Stimulated activated CD8-positive, alpha-beta memory T cell treated with anti-CD3 and anti-CD28 coated beads, Interleukin-7, amount 100 ng/mL, for 24 hours (primary cell): ENCODE measurements at places on chromosomes 12 and 14.

DNA sequence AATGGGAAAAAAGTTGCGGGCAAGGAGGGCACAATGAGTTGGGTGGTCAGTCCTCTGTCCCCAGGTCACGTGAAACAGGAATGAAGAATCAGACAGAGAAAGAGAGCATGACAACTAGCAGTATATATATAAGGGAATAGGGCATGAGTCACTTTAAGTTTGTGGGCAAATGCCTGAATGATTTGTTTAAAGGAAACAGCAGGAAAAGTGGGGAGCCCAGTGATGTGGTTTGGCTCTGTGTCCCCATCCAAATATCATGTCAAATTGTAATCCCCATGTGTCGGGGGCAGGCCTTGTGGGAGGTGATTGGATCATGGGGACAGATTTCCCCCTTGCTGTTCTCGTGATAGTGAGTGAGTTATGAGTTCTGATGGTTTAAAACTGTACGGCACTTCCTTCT is 195.3 kb upstream of the IGF1 start:
- no peak for DNase-seq

- no peak for DNase-seq
These were observed 834.1 kb downstream of the TRHDE start for GRCh38 chr12:73106296-73106695.

GRCh38 chr12:116820064-116820656 is 61.1 kb downstream of the HRK start:
- no peak for DNase-seq

DNA sequence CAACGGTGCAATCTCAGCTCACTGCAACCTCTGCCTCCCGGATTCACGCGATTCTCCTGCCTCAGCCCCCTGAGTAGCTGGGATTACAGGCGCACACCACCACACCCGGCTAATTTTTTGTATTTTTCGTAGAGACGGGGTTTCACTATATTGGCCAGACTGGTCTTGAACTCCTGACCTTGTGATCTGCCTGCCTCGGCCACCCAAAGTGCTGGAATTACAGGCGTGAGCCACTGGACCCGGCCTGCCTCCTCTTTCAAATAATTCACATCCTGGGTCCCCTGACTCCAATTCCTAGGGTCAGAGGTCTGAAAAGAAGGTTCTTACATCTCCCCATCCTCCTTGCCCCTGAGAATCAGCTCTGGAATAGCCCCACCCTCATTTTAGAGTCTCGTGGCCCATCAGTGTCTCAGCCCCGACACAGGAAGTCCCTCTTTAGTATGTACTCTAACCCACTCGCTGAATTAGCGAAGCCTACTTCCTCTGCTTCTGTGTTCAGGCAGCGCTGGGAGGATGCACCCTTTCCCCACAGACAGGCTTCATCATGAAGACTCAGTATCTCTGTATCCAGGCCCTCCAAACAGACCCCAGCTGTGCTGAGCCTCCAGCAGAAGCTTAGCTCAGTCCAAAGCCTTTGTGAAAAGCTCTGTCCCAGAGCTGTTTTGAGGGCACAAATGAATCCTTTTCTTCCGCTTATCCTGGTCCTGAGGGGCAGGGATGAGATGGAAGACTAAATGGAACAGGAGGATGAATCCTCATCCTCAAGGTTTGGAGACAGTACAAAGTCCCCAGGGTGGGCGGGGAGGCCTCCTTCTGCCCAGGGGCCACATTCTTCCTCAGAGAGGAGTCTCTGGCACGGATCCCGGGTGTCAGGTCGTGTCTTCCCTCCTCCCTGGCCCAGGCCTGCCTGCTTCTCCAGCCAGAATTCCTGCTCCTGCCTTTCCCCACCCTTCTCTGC is 3.5 kb downstream of the LPAR5 start:
- DNase-seq: no peak

- no peak for DNase-seq
These were observed 7.4 kb downstream of the SCARB1 start for GRCh38 chr12:124856132-124856841.

DNA sequence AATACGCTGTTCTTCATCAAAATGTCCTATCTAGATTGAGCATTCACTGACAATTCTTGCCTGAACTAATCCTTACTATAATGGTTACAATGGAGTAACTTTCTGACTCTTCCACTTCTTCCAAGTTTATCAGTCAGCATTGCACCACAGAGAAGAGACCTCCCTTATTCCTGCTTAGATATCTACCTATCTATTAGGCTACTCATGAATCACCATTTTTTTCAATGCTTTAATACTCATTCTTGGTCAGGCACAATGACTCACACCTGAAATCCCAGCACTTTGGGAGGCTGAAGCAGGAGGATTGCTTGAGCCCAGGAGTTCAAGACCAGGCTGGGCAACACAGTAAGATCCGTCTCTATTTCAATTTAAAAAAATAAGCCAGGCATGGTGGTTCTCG is 39.3 kb downstream of the RPS6KA5 start:
- DNase-seq: no peak

GRCh38 chr12:32926963-32927362 is 30.4 kb upstream of the PKP2 start:
- no peak for DNase-seq

DNA sequence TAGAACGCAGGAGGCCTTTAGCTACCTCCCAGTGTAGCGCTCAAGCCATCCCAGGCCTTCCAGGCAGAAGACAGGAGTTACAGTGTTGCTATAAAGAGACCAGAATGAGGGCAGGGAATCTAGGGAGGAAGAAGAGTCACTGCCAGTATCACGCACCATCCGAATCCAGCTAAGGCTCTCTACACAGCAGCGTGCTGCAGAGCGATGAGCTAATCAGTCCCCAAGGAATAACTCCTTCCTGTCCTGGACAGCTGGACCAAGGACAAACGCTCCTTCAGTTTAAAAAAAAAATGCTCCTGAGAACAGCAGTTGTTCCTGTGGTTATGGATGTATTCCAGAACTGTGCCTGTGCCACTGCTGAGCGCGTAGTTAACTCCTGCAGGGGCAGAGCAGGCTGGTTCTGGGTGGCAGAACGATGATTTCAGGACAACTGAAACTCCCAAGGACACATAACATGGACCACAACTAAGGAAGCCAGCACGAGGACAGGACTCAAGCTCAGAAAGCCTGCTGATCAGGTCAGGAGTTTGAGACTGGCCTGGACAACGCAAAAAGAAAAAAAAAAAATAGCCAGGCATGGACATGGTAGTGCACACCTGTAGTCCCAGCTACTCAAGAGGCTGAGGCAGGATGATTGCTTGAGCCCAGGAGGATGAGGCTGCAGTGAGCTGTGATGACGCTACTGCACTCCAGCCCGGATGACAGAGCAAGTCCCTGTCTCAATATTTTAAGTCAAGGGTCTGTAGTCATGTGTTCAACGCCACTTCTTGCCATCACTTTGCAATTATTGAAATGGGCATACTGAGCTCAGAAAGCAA is 2.6 kb downstream of the IFFO1 start:
- no peak for DNase-seq

DNA sequence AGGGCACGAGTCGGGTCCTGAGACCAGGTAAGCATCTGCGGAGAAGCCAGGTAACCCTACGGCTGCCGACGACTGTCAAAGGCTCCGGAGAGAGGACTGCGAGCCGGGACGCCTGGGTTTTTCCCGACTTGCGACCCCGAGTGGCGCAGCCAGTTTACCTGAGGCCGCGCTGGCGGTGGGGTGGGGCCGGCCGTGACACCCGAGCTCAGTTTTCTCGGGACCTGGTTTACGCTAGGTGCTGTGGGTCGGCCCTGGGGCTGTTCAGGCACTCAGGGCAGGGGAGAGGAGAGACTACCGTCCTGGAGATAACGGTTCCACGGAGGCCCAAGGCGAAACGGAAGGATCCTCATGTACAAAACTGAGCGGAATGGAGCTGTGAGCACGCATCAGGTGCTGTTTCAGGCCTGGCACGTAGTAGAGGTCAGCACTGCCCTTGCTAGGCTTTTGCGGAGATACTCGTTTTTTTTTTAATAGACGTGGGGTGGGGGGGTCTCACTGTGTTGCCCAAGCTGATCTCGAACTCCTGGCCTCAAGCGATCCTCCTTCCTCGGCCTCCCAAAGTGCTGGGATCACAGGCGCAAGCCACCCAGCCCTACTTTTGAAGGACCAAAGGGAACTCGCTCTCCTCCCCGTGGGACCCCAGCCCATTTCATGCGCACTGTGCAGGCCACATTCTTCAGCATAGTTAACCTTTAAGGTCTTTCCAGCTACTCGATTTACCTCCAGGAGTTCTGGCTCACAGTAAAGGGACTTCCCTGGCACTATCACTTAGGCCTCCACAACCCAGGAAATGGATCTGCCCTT is 471 bp downstream of the MTRFR start:
- DNase-seq: no peak

DNA sequence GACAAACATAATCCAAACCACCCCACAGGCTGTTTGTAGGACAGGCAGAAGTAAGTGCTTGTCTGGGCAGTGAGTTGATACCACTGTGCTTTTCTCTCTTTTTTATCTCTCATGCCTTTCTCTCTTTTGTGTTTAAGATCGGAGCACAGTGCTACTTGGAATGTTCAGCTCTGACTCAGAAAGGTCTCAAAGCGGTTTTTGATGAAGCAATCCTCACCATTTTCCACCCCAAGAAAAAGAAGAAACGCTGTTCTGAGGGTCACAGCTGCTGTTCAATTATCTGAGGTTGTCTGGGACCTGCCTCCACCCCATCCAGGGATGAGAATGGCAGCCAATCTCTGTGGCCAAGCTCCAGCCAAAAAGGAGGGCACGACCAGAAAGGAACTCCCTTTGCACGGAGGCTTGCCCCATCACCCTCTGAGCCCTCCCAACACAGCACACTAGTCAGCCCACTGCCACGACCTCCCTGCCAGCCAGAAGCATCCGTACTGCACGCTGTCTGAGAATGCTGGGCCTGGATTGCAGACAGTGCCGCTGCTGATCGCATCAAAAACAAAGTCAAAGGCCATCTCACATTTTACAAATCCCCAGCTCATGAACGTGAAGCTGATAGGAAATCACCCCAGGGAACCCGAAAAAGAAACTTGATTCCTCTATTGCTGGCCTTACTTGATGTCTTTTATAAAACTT is 27.8 kb downstream of the GPHB5 start:
- no peak for DNase-seq

- DNase-seq: no peak
These were observed 885.8 kb upstream of the TMEM132C start for GRCh38 chr12:127381043-127381668.

DNA sequence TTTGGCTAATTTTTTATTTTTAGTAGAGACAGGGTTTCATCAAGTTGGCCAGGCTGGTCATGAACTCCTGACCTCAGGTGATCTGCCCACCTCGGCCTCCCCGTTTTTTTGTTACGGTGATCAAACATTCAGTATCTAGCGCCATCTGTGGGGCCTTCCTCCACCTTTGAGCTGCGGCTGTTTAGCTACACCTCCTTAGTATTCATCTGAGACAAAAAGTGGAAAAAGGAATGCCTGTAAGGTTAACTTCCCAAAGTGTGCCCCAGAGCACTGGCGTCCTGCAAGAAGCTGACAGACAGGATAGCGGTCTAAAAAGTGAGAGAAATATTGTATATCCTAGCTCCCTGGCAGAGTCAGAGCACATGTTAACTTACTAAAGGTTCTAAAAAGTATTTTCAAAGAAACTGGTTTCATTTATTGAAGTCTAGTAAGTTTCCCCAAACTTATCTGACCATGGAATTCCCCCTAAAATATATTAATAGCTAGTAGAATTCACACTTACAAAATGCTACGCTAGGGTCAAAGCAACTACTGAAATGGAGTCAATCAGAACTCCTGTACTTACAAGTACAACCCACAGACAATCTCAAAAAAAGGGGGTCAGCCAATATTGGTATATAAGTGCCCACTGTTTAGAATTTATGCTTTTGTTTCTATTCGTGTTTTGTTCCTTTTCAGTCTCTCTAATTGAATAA is 59.1 kb downstream of the DUSP16 start:
- no peak for DNase-seq

GRCh38 chr12:101823891-101824290 is 6.9 kb downstream of the GNPTAB start:
- DNase-seq: peak; percentile 21

DNA sequence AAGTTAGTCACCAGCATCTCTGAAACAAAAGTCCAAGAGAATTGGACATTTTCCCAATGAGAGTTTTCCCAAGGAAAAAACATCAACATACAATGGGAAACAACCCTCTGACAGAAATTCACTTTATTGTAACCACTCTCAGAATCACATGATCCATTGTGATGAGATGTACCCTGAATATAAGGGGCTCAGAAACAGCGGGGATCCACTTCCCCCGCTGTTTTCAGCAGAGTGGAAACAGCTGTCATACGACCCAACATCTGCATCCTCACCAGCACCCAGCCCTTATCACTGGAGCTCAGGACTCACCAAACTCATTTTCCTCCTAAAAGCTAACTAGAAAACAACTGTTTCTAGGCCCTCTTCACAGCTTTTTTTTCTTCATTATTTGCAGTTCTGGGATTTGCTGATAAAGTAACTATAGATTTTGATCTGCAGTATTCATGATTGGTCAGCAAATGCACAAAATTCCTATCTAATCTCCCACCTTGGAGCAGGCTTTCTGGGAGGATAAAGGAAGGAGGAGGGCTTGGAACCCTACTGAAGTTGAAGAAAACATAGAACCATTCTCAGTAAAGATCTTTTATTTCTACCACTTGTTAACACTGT is 31.3 kb downstream of the CORO1C start:
- DNase-seq: no peak

GRCh38 chr12:108728820-108729611 is 2.3 kb downstream of the CORO1C start:
- DNase-seq: no peak

DNA sequence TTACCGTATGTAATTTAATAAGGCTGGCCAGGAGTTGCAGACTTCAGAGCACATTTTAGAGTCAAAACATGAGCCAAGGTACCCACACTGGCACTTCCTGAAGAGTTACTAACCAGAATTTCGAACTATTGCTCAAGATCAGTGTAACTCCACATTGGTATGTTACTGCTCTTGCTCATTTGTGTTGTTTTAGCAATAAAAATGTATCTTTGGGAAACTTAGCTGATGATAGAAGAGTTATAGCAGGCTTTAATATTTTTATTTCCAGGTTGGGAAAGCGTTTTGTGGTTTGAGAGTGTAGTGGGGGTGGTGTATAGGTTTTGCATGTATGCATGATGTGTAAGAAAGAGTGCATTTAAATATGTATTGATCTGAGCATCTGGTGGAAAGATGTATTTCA is 96.6 kb downstream of the SCN8A start:
- DNase-seq: no peak

GRCh38 chr14:61636291-61636690 is 59.0 kb upstream of the HIF1A start:
- no peak for DNase-seq
